ENCODE measurements at places on chromosomes 5 and 9. TPM values are rescaled to one million over a fixed set of nuclear protein-coding genes. Genes with fewer than 3 reads are reported as not detected.

DNA sequence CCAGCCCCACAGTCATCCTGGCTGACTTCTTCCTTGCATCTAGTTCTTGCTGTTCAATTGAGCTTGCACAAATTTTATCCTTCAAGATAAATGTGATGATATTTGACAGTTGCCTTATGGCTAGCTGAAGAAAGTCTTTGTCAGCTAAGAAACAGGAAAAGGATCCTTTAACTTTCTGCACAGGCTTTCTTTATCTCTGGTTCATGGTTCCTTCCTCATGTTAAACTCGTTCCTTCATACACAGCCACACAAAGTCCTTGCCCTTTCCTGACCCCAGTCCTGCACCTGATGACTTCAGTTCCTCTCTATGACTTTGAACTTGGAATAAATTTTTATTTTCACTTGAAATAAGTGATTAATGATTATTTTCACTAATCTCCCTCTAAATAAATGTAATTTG lies 132.5 kb upstream of the PRSS3 start:
- H3K4me3 ChIP-seq: no peak overlapping the region
- DNase-seq: no peak
- H3K27me3 ChIP-seq: no peaks in the 10 kb centered on the region
- H3K27ac ChIP-seq: no peak overlapping the region
- no peaks in the 10 kb centered on the region for H3K36me3 ChIP-seq

DNA sequence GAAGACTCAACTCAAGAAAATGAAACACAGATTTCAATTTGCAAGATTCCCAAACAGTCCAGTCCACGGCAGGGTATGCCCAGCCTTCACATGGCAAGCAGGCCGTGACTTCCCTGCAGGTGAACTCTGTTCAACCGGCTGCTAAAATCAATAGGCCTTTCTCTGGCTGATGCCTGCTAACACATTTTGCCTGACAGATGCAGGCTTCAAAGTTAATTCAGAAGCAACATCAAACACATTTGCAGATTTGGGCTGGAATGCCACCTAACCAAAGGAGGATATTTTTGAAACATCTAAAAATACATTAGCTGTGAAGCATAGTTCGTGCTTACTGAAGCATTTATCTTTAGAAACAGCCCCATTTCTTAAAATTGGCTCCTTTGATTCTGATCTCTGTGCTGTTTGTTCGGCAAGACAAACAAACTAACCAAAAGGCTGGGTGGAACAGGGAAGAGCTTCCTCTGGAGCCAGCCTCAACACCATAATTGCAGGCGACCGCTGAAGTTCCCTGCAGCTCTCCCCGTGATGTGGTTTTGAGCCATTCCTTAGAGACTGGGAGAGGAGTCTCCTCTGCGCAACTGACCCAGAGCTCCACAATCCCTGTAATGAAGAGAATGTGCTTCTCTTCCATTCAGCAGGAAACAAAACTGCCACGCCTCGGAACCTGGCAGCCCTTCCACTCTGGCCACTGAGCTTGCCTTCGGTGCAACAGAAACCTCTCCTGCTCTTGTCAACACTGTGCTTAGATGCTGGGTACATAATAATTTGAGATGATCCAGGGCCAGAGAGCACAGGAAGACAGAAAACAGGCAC lies 126.5 kb downstream of the MYO10 start:
- H3K27me3 ChIP-seq: no peaks in the 10 kb centered on the region
- H3K4me1 ChIP-seq: no peaks in the 10 kb centered on the region
- no peak overlapping the region for H3K27ac ChIP-seq
- no peaks in the 10 kb centered on the region for H3K36me3 ChIP-seq

The CTXN3 gene
- polyA plus RNA-seq: not detected

- DNase-seq: no peak
- no peak overlapping the region for H3K4me3 ChIP-seq
- no peaks in the 10 kb centered on the region for H3K27me3 ChIP-seq
Measured at GRCh38 chr5:147393874-147394672, 115.8 kb downstream of the DPYSL3 start.

The PCDHA3 gene
- polyA plus RNA-seq: not detected

The SHROOM1 gene
- polyA plus RNA-seq: not detected

- H3K36me3 ChIP-seq: no peaks in the 10 kb centered on the region
- H3K4me1 ChIP-seq: no peaks in the 10 kb centered on the region
- no peak overlapping the region for H3K4me3 ChIP-seq
- DNase-seq: no peak
Measured at GRCh38 chr5:180460834-180461233, 33.3 kb upstream of the CNOT6 start.

DNA sequence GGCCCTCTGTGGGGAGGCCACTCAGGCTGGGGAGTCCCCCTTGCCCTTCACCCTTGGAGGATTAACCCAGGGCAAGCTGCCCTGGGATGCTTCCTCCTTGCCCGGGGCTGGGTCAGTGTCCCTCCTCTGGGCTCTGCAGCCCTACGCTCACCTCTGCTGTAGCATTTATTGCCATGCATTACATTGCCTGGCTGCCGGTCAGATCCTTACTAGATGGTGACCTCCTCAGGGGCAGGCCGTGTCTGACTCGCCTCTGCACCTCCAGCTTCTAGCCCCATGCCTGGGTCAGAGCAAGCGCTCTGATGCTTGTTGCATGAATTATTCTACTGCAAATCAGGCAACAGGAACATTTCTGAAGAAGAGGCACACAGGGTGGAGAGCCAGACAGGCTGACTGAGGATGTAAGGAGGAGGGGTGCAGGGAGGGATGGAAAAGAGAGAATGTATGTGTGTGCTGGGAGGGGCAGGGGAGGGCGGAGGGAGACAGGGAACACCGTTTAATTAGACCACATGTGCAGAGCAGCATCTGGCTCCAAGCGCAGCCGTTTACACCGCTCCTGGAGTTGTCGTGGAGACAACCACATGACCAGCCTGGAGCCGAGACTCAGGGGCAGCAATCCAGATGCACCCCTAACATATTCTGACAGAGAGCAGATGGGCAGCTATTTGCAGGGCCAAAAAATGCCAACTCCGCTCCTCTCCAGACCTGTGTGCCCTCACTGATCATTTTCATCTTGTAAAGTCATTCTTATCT lies 117.0 kb downstream of the CRB2 start:
- H3K4me3 ChIP-seq: no peak overlapping the region
- no peaks in the 10 kb centered on the region for H3K36me3 ChIP-seq
- no peaks in the 10 kb centered on the region for H3K4me1 ChIP-seq
- H3K27ac ChIP-seq: no peak overlapping the region
- no peak for DNase-seq
